ENCODE measurements at places on chromosomes 4 and X.

GRCh38 chr4:159445692-159446091, 342.8 kb downstream of the RAPGEF2 start:
- no peak for DNase-seq

- no peak for DNase-seq
Observed at GRCh38 chr4:110914791-110915190, 291.9 kb upstream of the PITX2 start.

DNA sequence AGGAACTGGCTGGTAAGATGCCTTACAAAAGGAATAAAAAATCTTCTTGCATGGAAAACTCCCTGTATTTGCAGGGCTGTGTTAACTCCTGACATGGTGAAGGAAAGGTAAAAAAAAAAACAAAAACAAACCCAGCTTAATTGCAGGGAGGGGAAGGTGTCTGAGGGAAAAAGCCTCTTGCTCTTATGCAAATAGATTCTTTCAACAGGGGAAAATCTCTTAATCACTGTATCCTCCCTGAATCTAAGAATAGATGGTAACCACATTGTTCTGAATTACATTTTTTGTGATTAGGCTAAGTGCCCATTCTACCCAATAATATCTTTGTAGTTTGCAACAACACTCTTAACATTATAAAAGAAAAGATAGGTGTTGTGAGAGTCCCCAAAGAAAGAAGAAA, 172.6 kb downstream of the RBM46 start:
- DNase-seq = no peak

GRCh38 chr4:32192991-32193390, 1472.8 kb downstream of the PCDH7 start:
- DNase-seq = no peak

- DNase-seq = no peak
Observed at GRCh38 chr4:67980512-67980911, 17.2 kb upstream of the TMPRSS11A start.

GRCh38 chrX:136752346-136752745, 28.4 kb downstream of the ARHGEF6 start:
- no peak for DNase-seq

- no peak for DNase-seq
Observed at GRCh38 chr4:170526471-170526870, 436.7 kb upstream of the AADAT start.

- peak; percentile 42 for DNase-seq
Observed at GRCh38 chr4:105709081-105709450, 482 bp downstream of the GSTCD start.

DNA sequence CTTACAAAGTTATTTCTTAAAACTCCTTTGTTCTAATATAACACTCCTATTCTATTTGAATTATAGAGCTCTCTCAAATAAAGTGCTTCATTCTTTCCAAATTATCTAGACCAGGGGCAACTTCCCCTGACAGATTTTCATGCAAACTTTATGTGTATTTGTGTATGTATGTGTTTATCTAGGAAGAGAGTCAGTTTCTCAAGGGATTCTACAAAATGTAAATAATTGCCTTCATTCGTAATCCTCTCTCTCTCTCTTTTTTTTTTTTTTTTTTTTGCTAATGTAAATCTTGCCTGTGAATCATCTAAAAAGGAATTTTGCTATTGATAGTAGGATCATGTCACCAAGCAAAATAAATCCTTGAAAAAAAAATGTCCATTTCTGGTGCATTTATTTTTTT, 38.9 kb upstream of the RBPJ start:
- DNase-seq = no peak

- DNase-seq = no peak
Observed at GRCh38 chr4:40070387-40070786, 13.7 kb downstream of the N4BP2 start.

GRCh38 chr4:42618023-42618422, 38.9 kb downstream of the ATP8A1 start:
- no peak for DNase-seq

DNA sequence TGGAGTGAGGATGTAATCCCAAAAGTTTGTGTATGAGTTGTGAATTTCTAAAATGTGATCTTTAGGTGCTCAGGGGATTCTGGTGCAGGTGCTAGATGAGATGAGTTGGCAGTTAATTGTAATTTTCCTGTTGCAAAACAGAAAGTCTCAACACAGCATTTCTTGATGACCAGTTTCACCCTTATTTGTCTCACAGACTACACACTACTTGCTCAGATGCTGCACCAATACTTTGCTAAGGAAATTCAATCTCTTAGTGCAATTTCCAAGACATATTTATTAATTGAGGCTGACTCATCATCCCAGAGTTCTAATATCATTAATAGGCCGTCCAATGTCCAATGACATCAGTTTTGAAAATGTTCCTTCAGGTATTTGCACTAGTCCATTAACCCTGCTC, 159.2 kb upstream of the SFRP2 start:
- no peak for DNase-seq

GRCh38 chr4:98657531-98658286, 702 bp downstream of the TSPAN5 start:
- DNase-seq = peak; percentile 77

DNA sequence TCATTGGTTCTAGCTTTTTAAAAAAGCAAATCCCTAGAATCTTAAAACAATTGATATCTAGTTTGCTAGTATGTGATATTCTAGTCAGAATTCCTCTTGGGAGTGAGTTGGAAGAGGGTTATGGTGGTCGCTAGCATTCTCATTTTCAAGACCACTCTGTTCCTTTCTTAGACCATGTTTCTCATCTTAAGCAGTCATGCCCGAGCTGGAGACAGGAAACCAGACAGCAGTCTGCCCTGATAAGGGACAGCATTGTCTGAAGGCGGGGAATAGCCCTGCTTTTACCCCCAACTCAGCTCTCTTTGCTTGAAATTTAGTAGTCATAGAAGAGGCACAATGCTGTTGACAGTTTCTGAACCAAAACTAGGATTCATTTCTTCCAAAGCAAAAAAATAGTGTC, 5.2 kb downstream of the KLF3 start:
- DNase-seq = no peak

- DNase-seq = no peak
Observed at GRCh38 chrX:10750581-10750980, 130.2 kb upstream of the MID1 start.
